ENCODE measurements at places on chromosomes 7 and 10. TPM values are rescaled to one million over a fixed set of nuclear protein-coding genes. Genes with fewer than 3 reads are reported as not detected.
A peak's percentile ranks its signal among the peaks of the same experiment; 100 is the strongest.

Gene TMEM229A
- total RNA-seq: not detected

Gene GATA3
- 28.2 TPM for total RNA-seq

GRCh38 chr10:49518982-49519578 is 19.8 kb downstream of the ERCC6 start:
- no peak for DNase-seq

DNA sequence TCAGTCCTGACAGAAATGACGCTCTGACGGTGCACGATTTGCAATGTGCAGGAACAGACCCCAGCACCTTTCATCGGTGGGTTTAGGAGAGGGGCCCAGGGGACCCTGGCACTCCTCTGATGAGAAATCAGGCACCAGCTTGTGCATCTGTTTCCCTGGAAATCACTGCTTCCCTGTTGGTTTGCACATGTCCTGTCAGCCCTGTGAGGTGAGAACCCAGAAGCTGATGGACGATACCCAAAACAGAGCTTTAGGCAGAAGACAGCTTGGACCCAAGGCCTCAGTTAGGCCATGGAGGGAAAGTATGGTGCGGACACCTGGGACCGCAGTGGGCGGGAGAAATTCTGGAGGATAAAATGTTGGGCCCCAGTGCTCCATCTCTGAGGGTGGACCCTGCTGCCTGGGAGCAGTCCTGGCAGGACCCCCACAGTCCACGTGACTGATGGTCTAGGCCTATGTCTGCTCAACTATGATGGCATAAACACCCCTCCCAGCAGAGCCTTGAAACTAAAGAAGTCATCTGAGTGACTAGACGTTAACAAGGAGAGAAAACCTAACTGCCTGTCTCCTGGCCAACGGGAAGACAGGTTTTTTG is 242.8 kb downstream of the PTPRN2 start:
- peak; percentile 7 for DNase-seq

DNA sequence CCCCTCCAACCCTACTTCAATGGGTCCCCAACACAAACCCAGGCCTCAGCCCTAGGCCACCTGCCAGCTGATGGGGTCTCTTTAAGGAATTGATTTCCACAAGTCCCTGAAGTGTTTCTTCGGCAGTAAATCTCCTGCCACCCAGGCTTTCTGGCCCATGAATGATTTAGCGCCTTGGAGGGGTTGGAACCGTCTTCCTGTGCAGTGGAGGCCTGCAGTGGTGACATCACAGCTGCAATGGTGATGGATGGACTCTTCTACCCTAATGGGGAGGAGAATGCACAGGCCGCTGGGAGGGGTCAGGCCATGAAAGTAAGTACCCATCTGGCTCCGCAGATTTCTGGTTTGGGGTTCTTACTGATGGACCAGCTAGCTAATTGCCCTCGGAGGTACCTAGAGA is 163.8 kb downstream of the UBE2H start:
- DNase-seq: no peak

- DNase-seq: no peak
These were observed 685.3 kb upstream of the GALNT17 start for GRCh38 chr7:70446448-70447143.
